ENCODE measurements at places on chromosomes 13 and 19.

DNA sequence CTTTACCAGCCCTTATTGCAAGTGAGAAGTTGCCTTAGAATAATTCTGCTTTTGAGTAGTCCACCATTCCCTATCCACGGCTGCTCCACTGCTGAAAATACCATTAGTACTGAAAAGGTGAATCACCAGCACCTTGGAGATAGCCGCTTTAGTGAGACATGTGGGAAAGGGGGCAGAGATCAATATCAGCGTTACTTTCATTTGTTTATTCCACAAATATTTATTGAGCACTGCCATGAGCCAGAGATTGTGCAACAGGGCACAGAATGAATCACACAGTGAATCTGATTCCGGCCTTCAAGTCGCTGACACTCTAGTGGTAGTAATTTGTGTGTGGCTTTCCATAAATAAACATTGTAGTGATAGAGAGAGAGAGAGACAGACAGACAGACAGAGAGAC, 31.5 kb upstream of the MYO16 start:
- no peak for DNase-seq

DNA sequence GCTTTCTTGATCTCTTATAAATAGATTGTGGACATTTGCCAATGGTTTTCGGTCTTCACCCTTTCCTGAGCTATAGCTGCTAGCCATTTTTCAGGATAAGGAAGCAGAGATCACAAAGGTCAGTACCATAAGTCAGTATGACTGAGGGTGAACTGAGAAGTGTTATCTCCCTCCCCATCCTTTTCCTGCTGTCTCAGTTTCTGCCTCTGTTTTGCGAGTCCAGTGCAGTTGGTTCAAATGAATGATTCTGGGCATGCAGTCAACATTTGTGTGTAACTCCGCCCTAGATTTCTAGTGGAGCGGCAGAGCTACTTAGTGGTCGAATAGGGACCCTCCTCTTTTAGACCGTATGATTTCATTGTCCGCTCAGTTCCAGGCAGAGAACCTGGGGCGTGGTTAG, 460.8 kb upstream of the ARGLU1 start:
- DNase-seq: no peak

DNA sequence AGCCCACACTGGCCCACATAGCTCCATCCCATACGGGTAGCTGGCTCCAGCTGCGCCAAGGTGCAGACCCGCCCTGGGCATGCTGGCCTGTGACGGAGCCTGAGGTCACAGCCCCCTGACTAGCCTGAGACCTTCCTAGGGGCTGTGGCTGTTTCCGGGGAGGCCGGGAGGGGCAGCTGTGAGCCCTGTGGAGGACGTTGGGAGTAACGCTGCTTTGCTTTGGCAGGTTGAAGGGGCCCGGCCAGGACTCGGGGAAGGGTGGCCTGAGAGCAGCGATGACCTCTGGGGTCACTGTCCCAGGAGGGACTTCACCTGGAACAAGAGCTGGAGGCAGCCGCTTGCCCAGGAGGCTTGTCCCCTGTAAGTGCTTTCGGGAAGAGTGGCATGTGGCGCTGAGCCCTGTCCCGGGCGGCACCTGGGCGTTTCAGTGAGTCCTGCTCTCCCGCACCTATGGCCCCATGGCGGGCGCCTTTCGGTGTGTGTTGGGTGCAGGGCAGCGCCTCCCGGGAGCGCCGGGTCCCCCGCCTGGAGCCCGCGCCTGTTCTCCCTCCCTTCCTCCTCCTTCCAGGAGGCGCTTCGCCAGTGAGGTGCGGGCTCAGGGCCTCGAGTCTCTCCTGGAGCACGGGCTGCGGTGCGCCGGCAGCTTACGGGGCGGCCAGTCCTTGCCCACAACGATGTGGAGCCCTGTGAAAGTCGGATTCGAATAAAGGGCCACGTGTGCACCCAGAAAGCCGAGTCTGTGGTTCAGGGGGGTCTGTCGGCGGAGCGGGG, 1.1 kb upstream of the FAM174C start:
- DNase-seq: no peak

- DNase-seq: no peak
These were observed 29.9 kb downstream of the DOCK9 start for GRCh38 chr13:98947925-98948324.

DNA sequence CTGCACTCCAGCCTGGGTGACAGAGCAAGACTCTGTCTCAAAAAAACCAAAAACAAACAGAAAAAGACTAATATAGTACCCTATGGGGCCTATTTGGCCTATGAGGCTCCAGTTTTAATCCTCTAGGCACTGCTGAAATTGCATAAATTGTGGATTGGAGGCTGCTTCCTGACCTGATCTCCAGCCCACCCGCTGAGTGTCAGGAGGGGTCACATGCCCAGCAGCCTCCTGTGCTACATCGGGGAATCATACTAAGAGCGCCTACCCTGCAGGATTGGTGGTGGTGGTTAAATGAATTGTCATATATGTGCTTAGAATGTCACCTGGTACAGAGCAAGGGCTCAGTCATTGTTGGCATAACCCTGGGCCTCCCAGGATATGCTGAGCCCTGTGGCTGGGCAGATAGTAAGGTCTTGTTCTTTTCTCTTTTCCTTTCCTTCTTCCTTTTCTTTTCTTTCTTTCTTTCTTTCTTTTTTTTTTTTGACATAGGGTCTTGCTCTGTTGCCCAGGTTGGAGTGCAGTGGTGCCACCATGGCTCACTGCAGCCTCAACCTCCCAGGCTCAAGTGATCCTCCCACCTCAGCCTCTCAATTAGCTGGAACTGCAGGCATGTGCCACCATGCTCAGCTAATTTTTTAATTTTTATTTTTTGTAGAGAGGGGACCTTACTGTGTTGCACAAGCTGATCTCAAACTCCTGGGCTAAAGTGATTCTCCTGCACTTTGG, 31.3 kb downstream of the LTBP4 start:
- no peak for DNase-seq

DNA sequence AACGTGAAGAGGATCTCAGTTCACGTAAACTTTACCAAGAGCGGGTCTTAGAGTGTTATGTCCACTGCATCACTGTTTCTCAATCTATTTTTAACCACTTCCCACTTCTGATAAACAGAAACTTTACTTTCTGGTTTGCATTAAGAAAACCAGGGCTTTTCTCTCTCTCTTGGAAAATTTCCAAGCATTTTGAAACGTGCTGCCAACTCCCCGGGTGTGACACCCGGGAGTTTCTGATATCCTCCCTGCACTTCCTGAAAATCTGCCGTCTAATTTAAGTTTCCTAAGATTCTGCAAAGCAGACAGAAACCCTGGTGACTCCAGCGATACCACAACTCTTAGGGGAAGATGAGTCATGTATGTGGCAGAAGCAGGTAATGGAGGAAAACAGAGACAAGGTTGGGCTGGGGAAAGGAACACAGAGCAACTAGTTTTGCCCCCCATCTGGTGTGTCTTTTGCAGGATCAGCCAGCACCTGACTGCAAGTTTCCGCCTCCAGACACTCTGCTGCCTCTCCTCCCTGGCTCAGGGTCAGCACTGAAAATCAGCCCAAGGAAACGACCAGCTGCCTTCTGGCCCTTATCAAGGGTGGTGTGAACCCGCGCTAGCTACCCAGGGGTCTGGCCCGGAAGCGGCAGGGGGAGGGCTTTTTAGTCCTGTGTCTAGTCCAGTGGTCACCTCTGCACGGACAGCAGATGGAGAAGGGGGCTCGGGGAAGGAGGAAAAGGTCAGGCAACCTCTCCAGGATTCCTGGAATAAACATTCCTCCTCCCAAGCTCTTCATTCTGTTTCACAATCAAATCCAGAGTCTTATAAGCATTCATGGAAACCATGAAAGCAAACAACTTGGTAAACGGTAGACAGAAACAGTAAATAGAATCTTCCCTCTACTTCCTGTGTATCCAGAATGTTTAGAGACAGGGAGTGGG, 11.3 kb upstream of the FFAR2 start:
- DNase-seq: no peak

GRCh38 chr19:16417660-16418596, 53.8 kb downstream of the EPS15L1 start:
- DNase-seq: peak; percentile 69

GRCh38 chr13:43132911-43133310, 109.5 kb downstream of the DNAJC15 start:
- no peak for DNase-seq

- DNase-seq: no peak
These were observed 26.0 kb downstream of the TBC1D4 start for GRCh38 chr13:75455962-75456361.

- DNase-seq: peak; percentile 54
These were observed 1.5 kb downstream of the KMT5C start for GRCh38 chr19:55341171-55341588.

- no peak for DNase-seq
These were observed 17.3 kb upstream of the MYDGF start for GRCh38 chr19:4687396-4687795.

DNA sequence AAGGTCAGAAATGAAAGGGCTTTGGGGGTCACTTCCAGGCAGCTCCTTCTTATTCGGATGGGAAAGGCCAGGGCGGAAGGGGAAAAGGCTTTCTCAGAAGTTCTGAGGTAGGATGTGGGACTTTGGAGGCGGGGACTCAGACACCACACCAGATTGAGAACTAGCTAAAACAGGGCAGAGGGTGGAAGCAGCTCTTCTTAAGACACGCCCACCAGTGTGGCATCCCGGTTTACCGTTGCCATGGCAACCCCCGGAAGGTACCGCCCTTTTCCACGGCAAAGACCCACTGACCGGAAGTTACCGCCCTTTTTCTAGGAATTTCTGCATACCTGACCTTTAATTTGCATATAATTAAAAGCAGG, 3.8 kb upstream of the LILRA5 start:
- no peak for DNase-seq

- no peak for DNase-seq
These were observed 13.5 kb upstream of the OR7D2 start for GRCh38 chr19:9165261-9165660.

DNA sequence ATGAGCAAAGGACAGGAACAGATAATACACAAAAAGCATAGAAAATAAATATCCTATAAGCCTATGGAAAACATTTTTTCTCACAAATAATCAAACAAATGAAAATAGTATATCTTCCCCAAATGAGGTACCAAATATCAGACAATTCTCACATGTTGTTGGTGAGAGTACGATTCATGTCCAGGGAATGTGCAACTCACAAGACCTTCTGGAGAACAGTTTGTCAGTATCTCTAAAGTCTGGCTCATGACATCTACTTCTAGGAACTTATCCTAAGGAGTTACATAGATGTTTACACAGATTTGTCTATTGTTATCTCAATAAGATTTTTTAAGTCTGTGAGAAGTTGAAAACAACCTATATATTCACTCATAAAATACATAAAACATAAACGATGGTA, 80.3 kb upstream of the ARHGEF7 start:
- DNase-seq: no peak

GRCh38 chr13:33057019-33057780, 41.0 kb downstream of the KL start:
- no peak for DNase-seq

GRCh38 chr13:38752686-38753085, 65.8 kb downstream of the FREM2 start:
- no peak for DNase-seq

- DNase-seq: no peak
These were observed 3.2 kb downstream of the LILRA5 start for GRCh38 chr19:54309811-54310210.

- no peak for DNase-seq
These were observed 18.7 kb downstream of the PLVAP start for GRCh38 chr19:17358395-17358794.

- DNase-seq: peak; percentile 83
These were observed 3.7 kb downstream of the USHBP1 start for GRCh38 chr19:17260842-17261325.

DNA sequence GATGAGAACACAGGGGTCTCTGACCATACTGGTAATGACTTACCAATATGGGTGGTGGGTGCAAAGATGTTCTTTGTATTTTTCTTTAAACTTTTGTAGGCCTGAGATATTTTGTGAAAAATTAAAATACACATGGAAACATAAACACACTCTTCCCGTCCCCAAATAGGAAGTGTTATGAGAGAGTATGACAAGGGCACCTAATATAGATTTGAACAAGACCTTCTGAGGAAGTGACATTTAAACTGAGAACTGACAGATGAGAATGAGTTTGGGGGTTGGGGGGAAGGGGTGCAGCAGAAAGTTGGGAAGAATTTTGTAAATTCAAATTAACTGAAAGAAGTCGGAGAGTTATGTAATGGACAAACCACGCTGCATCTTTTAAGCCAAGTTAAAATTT, 224.2 kb downstream of the RGCC start:
- DNase-seq: no peak

- DNase-seq: no peak
These were observed 16.2 kb downstream of the LACC1 start for GRCh38 chr13:43895940-43896339.

DNA sequence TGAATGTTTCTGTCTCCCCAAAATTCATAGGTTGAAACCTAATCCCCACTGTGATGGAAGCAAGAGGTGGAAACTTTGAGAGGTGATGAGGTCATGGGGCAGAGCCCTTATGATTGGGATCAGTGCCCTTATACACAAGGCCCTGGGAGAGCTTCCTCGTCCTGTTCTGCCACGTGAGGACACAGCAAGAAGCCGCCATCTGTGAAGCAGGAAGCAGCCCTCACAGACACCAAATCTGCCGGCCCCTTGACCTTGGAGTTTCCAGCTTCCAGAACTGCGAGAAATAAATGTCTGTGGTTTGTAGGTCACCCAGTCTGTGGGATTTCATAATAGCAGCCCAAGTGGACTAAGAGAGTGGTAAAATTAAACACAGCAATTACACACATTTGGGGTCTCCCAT, 737.4 kb downstream of the UQCRFS1 start:
- no peak for DNase-seq

GRCh38 chr19:4199699-4200293, 17.3 kb downstream of the ANKRD24 start:
- DNase-seq: no peak

- no peak for DNase-seq
These were observed 199.2 kb downstream of the DLEU7 start for GRCh38 chr13:50644081-50644871.

GRCh38 chr19:50488389-50489194, 11.9 kb upstream of the GARIN5A start:
- no peak for DNase-seq

DNA sequence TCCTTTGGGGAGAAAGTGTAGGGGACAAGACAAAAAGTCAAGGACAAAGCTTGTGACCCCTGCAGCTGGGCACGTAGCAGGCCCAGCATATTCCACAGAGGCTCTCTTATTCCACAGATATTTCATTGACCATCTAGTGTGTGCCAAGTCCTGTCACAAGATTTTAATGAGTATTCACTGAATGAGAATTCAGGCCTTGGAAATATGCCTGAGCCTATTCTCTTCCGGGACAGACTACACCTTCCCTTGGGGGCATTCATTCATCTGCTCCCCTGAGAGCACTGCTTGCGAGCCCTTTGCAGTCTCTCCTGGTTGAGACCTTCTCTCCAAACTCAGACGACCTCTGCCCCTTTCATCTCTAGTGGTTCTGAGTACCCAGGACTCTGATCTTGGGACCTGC, 25.5 kb downstream of the ERICH6B start:
- no peak for DNase-seq

DNA sequence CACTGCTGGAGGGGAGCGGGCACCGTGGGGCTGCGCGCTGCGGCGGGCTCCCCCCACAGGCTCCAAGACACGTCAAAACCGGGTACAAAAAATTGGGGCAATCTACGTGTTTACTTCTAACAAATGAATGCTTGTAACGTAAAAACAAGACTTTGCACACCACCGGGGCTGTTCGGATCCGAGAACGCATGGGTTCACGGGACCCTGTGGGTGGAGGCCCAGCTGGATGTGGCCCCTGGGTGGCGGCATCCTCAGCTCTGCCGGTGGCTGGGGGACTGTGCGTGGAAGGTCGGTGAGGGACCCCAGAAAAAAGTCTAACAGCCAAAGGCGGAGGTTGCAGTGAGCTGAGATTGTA, 10.3 kb upstream of the SLC7A10 start:
- no peak for DNase-seq

Measured in GM06990 (cell line).